ENCODE measurements at places on chromosomes 1 and 21.

GRCh38 chr21:24428591-24429199, 1178.6 kb downstream of the MRPL39 start:
- DNase-seq = no peak

DNA sequence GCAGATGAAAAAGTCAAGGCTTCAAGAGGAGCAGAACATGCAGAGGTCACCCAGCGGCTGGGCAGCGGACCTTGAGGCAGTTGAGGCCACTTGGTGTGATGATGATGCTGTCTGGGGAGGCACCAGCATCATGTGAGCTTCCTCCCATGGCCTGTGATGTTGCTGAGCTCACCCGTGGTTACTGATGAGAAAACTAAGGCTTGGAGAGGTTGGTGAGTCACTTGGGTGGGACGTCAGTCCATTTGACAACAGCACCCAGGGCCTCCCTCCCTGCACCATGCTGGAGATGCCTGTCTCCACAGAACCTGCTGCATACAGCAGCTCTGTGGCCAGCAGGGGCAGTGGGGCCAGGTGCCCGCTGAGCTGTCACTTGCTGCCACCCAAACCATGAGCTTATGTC, 146.8 kb downstream of the NPHP4 start:
- no peak for DNase-seq

- no peak for DNase-seq
Measured at GRCh38 chr1:44380666-44381177, 24.3 kb upstream of the RNF220 start.

DNA sequence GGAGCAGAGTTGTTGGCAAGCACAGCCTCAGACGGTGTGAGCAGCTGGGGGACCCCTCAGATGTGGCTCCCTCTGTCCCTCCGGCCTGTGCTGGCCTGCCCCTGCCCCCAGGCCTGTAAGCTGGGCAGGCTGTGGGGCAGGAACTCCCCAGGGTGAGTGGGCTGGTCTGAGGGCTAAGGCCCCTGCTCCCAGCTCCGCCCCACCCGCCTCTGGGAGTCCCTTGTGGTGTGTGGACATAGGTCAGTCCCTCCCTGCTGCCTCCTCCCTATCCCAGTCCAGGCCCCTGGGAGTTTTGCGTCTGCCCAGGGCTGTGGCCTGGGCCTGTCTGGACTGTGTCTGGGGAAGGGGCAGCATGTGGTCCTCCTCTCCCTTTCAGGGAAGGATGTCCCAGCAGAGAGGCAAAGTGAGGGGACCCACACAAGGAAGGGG, 3.6 kb upstream of the VWA1 start:
- DNase-seq = peak; percentile 48

DNA sequence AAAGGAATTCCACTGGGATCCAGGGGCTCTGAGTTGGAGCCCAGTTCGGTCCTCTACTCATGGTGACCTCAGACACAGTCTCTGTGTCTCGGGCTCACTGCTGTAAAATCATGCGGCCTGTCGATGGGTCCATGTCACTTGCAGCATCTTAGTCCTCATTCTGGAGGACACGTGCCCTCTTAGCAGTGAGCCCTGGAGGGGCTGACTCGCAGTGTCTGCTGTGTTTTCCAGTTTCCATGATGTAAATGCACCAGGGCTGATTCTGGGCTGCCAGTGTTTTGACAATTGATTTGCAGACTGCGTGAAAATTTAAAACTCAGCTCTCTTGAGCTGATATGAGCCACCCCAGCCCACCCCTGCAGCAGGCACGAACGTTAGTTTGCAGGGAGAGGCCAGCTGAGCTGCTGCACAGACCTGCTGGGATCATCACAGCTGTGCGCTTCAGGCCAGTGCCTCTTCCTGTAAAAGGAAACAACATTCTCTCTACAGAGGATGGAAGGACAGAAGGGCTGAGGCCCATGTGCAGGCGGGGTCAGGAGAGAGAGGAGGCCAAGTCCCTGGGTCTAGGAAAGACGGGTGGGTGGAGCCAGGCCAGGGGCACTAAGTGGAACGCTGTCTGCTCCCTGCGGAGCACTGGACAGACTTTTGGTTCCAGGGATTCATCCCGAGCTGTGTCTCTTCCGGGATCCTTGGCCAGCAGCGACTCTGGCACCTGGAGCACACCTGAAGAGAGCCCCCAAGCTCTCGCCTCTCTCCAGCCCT, 42.6 kb downstream of the RSPH1 start:
- DNase-seq = no peak

GRCh38 chr1:167679714-167680113, 42.1 kb upstream of the MPZL1 start:
- DNase-seq = no peak

- DNase-seq = no peak
Measured at GRCh38 chr1:151995774-151996173, 2.1 kb upstream of the S100A10 start.

- DNase-seq = no peak
Measured at GRCh38 chr1:40247655-40248054, at the start of gene TMCO2. TMCO2 (plus strand) TSS chr1:40247937; CDS start chr1:40247994, 57 bp downstream.

DNA sequence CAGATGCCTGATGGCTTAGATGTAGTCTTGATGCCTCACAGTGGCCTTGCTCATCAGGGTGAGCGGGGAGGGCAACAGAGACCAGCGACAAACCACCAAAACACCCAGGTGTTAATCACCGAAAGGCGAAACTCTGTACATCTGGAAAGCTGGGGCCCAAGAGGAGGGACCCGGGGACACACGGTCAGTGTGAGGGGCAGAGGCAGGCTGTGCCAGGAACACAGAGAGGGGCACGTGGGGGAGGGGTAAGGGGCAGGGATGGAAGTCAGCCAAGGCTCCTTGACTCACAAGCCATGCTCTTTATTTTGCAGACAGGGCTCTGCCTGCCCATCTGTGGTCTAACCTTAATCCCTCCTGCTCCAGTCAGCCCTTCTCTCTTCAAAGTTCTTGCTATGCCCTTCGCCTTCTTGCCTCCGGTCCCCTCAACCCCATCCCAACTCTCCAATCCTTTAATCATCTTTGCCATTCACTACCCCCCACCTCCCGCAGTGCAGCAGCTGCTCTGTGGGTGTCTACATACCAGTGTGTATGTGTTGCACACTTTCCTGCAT, 4.3 kb downstream of the MEF2D start:
- no peak for DNase-seq

- no peak for DNase-seq
Measured at GRCh38 chr1:59686574-59686973, 128.2 kb upstream of the HOOK1 start.
